Caki2 (cell line): ENCODE measurements at places on chromosomes 7 and 10. TPM values are rescaled to one million over a fixed set of nuclear protein-coding genes. Genes with fewer than 3 reads are reported as not detected.
A peak's percentile ranks its signal among the peaks of the same experiment; 100 is the strongest.

DNA sequence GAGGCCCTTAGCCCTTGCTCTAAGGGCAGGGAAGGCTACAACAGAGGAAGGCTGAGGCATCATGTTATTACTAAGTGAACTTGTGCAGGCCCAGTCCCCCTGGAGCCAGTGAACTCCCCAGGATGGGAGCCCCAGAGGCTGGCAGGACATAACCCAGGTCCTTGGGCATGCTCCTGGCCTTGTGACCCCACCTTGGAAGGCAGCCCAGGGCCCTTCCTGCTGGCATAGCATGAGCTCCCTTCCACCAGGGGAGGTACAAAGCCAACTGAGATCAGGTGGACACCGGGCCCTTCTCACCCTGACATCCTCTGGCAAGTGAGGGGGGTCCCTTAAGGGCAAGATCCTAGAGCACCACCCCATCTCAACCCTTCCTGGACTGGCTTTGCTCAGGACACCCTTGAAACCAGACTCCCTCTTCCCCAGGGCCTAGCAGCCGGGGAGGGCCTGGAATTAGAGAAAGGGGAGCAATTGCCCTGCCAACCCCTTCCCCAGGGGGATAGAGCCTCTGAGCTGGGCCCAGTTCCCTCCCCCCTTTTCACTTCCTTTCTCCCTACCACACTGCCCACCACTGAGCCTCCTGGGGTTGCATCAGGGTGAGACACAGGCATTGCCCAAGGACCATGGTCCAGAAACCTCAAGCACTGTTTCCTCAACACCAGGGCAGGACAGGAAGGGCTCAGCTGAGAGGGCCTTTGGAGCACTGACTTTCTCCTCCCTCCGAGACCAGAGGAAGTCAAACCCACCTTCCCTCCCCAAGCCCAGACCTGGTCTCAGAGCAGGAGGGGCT, 1.8 kb upstream of the VSIR start:
- DNase-seq: no peak

GRCh38 chr10:29861811-29862505, 197.4 kb downstream of the JCAD start:
- DNase-seq: peak; percentile 97

DNA sequence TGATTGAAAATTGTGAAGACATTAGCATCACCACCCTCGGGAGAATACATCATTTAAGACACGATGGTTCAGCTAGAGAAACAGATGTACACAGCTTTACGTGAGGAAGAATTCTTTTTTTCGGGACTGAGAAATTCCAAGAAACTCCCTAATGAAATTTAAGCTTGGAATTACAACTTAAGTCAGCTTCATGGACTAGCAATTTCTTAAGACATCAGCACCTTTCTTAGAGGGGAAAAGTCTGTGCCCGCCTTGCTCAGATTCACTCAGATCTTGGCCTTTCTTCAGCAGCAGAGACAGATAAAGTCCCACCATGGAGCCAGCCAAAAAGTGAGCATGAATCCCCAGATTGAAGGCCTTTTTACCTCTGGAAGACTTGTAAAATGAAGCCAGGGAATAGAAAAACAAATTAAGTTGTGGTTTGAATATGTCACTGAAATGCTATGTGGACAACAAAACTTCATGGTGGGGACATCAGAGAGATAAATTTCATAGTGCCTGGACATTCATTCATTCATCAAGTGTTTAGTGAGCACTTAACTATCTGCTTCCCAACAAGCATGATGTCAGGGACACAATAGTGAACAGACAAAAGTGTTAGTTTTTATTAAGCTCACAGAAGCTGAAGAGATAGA, 32.1 kb downstream of the PRKG1 start:
- DNase-seq: no peak

DNA sequence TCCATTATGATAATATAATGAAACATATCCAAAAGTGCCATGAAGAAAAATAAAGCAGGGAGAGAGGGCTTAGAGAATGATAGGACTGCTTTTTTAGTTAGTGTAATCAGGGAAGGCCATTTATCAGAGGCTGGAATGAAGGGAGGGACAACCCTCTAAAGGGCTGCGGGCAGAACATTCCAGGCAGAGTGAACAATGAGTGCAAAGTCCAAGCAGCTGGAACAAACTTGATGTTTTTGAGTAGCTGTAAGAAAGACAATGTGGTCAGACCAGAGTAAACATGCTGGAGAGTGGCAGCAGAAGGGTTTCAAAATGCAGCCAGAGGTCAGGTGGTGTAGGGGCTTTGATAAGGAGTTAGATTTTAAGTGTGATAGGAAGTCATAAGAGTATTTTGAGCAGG, 65.6 kb upstream of the CCDC6 start:
- DNase-seq: peak; percentile 47

DNA sequence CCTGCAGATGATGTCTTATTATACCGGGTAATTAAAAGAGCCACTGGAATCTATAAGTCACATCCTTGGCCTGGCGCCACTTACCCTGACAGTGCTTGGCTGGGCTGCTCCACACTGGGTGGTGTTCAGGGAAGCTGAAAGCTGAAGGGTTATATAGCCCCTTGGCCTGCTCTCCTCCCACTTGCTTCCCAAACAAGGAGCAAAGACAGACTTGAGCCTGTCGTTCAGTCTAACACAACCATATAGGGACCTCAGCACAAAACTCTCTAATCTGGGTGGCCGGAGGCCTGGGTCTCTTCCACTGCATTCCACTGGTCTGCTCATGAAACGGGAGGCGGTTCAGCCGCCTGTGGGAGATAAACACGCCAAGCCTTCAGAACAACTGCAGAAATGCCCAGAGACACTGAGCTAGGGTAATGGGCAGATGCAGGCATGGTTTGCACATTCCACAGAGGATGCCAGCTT, at the start of gene ACTA2:
Gene ACTA2, minus strand, starts transcription at position 127 of the 465 bp plus-strand sequence. CDS start 3,843 bp downstream, outside the sequence.
- DNase-seq: no peak

- no peak for DNase-seq
Measured at GRCh38 chr7:132451161-132451560, 125.1 kb downstream of the PLXNA4 start.

- DNase-seq: no peak
Measured at GRCh38 chr7:33070831-33071230, 8.3 kb upstream of the NT5C3A start.

- no peak for DNase-seq
Measured at GRCh38 chr10:50506861-50507573, 116.7 kb downstream of the SGMS1 start.

GRCh38 chr10:129023082-129023481, 444.0 kb upstream of the MGMT start:
- no peak for DNase-seq

- DNase-seq: no peak
Measured at GRCh38 chr10:18665815-18666558, 6.8 kb downstream of the ARL5B start.

- DNase-seq: no peak
Measured at GRCh38 chr10:98265403-98266378, 2.3 kb downstream of the LOXL4 start.

DNA sequence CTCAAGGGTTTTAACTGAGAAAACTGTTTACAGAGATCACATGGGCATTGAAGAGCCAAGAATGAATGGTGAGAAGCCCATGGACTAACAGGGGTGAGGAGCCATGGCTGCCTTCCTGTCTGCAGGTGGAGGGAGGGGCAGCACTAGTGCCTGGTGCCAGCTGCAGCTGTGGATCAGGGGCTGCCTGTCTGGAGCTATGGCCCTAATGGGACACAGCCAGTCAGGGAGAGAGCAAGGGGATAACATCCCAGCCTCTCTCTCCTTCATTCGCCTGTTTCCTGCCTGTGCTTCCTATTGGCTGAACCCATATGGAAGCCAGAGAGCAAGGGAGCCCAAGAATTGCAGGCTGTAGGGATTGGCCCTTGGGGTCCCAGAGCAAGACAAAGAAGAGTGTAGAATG, 125.8 kb upstream of the GAD2 start:
- no peak for DNase-seq

DNA sequence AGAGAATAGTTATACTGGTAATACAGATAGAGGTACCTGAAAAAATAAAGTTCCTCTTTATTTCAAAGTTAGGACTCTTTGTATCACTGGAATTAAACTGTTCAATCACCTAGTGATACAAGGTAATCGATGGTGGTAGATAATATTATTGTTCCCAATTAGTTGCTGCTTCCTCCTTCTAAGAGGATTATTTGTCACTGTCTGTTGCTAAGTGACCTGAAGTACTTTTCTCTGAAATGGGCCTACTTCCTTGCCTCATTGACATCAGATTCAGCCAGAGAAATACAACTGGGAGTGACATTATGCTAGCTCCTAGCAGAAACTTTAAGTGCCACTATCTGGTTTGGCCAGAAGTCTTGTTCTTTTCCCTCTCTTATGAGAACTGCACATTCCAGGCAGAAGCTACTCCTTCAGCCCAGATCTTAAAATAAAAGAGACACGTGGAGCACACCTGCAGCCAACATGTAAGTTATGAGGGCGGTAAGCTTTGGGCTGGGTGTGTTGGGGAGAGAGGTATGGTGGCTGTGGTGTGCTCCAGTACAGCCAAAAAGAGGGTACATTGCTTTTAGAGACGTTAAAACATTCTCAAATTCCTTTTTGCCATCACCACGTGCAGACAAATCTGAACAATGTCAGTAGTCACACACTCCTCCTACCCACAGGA, 54.8 kb downstream of the MINDY3 start:
- DNase-seq: no peak

The MAP3K8 gene
- 6.6 and 13.2 TPM in 2 replicates for total RNA-seq

The UPK3B gene
- total RNA-seq: 0.64 and 2.5 TPM in 2 replicates

The POMZP3 gene
- total RNA-seq: not detected in 2 replicates

The PTPRZ1 gene
- not detected in 2 replicates for total RNA-seq

The PLPP4 gene
- 6.8 and 6.9 TPM in 2 replicates for total RNA-seq

The AASS gene
- 0.51 TPM in 1 of 2 replicates, not detected in the other for total RNA-seq

The CRHR2 gene
- not detected in 2 replicates for total RNA-seq

The REEP3 gene
- 19.7 and 46.7 TPM in 2 replicates for total RNA-seq

The CCNY gene
- 42.1 and 47.8 TPM in 2 replicates for total RNA-seq

The FAM20C gene
- 26.8 and 28.8 TPM in 2 replicates for total RNA-seq

The GALNT17 gene
- not detected in 2 replicates for total RNA-seq

The TUBB8 gene
- total RNA-seq: not detected in 2 replicates
